ENCODE measurements at places on chromosomes 12 and 14.

GRCh38 chr14:99101855-99102461 is 170.0 kb downstream of the BCL11B start:
- no peak for DNase-seq

- DNase-seq = no peak
Observed at GRCh38 chr14:102675396-102675795, 82.9 kb downstream of the RCOR1 start.

DNA sequence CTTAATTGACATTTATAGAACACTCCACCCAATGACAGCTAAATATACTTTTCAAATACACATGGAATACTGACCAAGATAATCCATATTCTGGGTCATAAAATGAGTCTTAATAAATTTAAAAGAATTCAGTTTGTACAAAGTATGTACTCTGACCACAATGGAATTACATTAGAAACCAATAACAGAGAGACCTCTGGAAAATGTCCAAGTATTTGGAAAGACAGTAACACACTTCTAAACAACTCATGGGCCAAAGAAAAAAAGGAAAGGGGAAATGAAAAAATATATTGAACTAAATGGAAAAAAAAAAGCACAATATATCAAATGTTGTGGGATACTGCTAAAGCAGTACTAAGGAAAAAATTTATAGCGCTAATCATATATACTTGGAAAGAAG is 52.0 kb downstream of the CRACR2A start:
- DNase-seq = no peak

DNA sequence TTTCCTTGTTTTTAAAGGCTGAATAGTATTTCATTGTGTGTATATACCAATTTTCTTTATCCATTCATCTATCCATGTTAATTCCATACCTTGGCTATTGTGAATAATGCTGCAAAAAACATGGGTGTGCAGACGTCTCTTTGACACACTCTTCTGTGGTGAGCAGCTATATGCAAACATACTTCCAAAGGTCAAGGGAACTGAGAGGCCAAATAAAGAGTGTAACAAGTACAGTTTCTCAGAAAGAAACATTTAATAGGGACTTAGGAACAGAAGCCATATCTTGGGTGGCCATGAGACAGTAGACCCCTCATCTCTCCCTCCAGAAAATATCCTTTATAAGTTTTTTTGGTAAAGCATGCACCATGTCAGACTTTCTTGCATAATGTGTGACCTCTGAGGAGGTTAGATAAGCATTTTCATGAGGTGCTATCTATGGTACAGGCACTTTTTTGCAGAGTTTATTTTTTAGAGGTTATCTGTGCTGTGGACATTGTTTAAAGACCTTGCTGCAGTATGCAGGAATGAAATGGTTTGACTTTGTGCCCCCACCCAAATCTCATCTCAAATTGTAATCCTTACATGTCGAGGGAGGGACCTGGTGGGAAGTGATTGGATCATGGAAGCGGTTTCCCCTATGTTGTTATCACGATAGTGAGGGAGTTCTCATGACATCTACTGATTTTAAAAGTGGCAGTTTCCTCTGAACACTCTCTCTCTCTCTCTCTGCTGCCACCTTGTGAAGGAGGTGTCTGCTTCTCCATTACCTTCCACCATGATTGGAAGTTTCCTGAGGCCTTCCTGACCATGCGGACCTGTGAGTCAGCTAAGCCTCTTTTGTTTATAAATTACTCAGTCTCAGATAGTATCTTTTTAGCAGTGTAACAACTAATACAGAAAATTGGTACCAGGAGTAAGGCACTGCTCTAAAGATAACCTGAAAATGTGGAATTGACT is 1202.3 kb downstream of the GALC start:
- DNase-seq = no peak

DNA sequence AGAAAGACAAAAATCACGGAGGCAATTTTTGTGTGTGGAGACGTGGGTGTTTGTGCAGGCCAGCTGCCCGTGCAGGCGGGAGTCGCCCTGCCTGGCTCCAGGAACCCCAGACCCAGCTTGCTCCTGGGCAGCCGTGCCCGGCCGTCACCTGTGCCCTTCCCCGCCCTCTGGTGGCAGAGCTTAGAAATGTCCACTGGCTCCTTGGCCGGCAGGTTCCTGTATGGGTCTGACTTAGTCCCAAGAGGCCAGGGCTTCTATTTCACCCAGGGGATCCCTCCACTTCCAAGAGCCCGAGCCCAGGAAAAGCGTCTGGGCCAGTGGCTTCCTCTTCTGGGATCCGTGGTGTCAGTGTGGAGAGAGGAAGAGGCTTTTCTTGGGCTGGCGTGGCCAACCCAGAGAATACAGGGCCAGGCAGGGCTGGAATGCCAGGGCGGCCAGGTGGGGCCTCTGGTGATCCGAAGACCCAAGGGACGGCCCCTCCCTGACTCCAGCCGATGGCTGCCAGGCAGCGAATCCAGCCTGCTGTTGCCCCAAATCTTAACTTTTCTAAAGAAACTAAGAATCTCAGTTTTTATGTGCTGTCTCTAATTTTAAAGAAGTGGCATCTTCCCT is 120.9 kb downstream of the TMEM132C start:
- no peak for DNase-seq

DNA sequence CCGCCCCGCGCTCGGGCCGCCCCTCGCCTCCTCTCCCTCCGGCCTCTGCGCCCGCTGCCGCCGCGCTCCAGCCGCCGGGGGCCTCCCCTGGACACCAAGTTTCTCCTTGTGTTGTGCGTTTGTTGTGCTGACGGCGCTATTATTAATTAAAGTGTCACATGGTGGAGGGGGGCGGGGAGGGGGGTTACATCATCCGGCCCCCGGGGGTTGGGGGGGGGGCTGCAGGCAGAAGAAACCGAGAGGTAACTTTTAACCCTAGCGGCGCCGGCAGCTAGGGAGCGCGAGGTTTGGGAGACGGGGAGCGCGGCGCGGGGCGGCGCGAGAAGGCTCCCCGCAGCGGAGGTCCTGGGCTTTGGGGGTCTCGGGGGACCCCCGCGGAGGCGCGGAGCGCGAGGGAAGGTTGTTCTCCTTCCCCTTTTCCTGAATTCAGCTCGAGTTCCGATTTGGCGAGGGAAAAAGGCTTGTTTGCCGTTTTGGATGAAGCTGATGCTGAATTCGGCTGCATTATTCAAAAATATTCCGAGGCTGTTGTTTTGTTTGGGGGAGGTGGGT is at the start of gene HRK:
Gene HRK, minus strand, starts transcription at position 117 of the 552 bp plus-strand sequence. CDS start 134 bp downstream, outside the sequence.
- no peak for DNase-seq

DNA sequence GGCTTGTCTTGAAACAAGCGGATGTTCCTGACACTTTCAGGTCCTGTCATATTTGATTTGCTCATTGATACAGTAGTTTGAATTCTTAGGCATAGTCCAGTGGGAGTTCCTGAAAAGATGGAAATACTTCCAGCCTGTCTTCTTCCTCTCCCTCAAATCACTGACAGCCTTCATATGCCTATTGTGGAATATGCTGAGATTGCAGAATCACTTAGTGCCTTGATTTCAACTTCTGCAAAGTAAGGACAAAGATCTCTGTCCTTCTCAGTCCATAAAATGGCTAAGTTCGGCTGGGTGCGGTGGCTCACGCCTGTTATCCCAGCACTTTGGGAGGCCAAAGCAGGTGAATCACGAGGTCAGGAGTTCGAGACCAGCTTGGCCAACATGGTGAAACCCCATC is 6.7 kb upstream of the PYGL start:
- no peak for DNase-seq

- no peak for DNase-seq
Observed at GRCh38 chr12:99847936-99848335, 136.8 kb downstream of the ANKS1B start.

DNA sequence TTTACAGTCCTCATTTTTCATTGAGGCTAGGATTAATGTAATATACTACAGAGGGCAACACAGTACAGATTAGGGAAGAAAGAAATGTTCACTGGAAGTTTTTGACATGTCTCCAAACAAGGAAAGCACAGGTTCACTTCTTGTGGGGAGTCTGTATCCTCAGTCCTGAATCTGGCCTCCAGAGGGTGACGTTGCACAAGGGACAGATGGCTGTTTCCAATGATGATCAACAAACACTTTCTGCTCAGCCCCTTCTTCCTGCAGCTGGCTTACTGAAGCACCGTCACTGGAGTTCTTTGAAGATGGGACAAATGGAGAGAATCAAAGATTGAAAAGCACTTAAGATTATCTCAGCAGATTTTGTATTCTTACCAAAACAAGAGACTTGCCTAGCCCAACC is 123.3 kb upstream of the OR4E1 start:
- DNase-seq = no peak

DNA sequence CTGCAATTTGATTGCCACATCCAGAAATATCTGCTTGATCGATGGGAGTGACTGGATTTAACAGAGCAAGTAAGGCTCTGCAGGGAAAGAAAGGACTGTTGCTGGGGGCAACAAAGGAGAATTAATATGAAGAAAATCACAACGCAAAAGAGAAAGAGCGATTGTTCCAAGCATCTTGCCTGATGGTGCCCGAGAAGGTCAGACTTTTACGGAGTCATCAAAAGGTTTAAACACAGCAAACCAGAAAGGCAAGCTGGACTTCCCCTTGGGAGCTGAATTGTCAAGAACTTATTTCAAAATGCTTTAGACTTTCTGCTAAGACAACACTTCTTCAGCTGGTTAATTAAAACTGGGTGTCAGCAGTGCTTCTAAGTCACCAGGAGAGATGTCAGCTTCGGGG is 791.5 kb downstream of the MED13L start:
- DNase-seq = no peak

- DNase-seq = no peak
Observed at GRCh38 chr12:107661830-107662229, 23.8 kb upstream of the PWP1 start.

DNA sequence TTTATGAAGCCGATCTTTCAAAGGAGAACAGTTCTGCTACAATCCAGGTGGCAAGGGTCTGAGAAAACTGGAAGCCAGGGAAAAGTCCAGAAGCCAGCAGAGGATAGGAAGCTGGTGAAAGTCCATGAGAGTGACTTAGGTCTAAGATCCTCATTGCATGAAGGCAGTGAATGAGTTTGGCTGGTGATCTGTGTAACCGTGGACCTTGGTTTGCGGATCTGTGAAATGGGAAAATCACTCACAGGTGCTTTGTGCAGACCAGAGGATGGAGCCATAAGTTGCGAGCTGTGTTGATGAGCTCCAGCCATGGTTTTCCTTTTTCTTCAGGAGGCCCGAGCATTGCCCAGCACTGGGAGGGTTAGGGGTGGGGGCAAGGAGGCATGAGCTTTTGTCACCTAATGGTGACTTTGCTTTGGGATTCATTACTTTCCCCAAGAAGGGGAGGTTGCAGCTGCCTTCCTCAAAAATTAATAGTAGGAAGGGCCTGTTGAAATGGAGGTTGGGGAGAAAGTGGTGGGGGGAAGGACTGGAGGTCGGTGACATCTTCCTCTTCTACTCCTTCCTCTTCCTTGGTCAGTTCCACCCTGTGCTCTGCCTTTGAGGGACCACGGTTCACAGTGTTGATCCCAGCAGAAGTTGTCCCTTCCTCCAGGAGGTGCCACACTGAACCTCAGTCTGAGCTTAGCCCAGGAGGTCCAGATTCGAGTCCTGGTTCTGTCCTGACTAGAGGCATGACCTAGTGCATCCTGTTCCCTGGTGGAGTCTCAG is 20.3 kb upstream of the SERPINA6 start:
- no peak for DNase-seq

- DNase-seq = no peak
Observed at GRCh38 chr12:53182903-53183302, 2.2 kb upstream of the CSAD start.

DNA sequence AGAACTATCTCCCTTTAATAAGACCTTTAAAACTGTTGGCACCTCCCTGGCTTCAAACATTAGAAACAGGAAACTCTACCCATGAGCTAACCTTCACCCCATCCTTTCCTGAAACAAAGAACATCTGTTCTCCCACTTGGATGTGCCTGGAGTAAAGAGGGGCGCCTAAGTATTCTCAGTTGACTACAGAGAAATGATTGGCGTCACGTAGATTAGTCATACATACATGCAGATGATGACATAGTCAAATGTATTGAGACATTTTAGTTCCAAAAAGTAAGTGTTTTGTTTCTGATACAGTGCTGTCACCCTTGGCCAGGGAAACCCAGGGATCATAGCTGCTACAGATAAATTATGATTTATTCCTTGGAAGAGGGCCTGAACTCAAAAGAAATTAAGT is 260.0 kb upstream of the PLEKHG7 start:
- no peak for DNase-seq

DNA sequence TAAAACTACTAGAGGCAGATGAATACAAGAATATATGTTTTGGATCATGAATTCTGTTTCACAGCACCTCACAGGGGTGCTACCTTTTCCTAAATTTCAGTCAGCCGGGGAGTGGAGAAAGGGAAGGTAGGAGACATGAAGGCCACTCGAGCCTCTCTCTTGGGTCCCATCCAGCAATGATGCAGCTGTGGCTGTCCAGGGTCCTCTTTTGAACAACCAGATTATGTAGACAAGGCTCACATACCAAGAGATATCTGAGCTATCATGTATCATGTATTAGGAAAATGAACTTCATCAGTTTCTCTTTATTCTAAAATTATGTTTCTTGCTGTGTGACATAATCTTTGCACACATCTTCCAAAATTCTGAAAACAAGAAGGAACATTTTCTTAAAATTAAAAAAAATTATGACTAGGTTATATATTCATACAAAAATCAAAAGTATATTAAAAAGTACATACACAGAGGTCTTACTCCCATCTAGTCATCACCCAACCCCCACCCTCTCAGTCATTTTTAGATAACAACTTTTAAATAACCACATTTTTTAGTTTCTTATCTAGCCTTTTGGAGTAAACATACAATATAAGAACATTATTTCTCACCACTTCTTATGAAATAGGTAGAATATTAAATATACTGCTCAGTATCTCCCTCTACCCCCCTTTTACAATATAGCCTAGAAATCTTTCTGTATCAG is 88.7 kb downstream of the ACADS start:
- DNase-seq = no peak

DNA sequence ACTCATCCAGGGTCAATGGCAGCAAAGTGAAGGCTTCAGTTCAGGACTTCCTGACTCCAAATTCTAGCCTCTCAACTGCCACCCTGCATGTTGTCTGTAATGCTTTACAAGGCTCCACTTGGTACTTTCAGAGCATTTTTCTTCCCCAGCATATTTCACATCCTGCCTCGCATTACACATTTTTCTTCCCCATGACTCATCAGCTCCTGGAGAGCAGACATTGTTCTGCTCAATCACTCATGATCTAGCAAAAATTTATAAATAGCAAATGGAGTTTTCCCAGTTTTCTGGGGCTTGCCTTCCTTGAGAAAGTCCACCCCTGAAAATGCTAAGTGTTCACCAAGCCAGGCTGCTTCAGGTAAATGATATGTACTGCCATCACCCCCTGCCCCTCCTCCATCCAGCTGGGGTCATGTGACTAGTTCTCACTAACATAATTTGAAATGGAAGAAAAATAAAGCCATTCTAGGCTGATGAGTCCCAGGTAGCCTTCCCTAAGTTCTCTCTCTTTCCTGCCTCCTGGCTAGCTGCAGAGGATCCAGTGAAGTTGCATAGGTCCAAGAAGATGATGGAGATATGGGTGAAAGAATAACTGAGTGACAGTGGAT is 69.4 kb downstream of the ARMH4 start:
- DNase-seq = peak; percentile 62

DNA sequence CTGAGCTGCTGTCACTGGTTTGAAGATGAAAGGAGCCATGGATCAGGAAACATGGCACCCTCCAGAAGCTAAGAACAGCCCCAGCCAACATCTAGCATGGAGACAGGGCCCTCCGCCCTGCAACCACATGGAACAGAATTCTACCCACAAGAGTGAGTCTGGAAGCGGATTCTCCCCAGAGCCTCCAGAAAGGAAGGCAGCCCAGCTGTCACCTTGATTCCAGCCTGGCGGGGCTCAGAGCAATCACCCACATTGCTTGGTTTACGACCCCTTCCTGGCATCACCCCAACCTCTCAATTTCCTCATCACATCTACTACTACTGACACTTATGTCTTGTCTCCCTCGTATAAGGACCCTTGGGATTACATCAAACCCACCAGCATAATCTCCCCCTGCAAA is 38.5 kb downstream of the OAS2 start:
- DNase-seq = no peak
